ENCODE measurements at places on chromosomes 11 and 22.

GRCh38 chr11:82267186-82267585 lies 466.5 kb downstream of the FAM181B start:
- no peak for DNase-seq

DNA sequence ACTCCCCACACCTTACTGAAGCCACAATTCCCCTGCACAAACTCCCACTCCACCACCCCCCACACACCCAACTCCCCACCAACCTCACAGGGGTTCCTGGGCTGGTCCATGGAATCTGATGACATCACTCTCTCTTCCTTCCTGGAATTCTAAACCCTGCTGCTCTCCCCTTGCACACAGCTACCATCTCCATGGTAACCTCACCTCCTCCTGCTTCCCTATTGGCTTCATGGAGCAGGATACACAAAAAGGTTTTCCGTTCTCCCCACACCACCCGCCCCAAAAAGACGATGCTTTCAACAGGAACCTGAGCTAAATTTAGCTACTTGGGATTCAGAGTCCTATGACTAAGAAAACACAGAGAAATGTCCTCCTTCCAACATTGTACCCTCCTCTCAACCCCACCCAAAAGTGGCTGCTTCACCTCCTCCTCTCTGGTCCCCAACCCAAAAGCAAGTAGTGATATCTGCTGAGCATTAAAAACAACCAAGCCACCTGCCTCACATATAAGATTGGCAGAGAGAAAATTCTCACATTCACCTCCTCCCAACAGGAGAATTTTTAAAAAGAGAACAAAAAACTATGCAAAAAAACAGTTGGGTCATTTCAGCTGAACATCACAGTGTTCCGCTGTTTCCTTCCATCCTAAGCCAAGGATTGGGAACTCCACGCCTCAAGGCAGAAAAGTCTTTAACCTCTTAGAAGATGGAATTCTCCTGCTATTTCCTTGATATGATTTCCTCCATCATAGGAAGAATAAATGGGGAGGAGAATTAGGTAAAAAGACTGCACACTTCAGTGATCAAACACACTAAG lies 66.9 kb downstream of the RBFOX2 start:
- peak; percentile 92 for DNase-seq

GRCh38 chr22:50325444-50326224 lies 1.2 kb downstream of the DENND6B start:
- DNase-seq, result no peak

DNA sequence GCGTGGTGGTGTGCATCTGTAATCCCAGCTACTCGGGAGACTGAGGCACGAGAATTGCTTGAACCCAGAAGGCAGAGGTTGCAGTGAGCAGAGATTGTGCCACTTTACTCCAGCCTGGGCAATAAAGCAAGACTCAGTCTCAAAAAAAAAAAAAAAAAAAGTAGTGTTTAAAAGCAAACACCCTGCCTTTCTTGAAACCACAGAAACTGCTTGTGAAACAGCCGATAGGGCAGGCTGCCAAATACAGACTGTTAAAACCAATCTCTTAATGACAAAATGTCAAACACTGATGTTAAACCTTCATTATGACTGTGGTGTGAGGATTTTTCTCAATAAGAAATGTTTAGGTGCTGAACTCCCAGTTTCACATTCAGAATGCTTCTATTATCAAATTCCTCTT lies 27.3 kb downstream of the MARK2 start:
- DNase-seq, result no peak

GRCh38 chr11:44960200-44960845 lies 9.6 kb upstream of the TP53I11 start:
- no peak for DNase-seq

DNA sequence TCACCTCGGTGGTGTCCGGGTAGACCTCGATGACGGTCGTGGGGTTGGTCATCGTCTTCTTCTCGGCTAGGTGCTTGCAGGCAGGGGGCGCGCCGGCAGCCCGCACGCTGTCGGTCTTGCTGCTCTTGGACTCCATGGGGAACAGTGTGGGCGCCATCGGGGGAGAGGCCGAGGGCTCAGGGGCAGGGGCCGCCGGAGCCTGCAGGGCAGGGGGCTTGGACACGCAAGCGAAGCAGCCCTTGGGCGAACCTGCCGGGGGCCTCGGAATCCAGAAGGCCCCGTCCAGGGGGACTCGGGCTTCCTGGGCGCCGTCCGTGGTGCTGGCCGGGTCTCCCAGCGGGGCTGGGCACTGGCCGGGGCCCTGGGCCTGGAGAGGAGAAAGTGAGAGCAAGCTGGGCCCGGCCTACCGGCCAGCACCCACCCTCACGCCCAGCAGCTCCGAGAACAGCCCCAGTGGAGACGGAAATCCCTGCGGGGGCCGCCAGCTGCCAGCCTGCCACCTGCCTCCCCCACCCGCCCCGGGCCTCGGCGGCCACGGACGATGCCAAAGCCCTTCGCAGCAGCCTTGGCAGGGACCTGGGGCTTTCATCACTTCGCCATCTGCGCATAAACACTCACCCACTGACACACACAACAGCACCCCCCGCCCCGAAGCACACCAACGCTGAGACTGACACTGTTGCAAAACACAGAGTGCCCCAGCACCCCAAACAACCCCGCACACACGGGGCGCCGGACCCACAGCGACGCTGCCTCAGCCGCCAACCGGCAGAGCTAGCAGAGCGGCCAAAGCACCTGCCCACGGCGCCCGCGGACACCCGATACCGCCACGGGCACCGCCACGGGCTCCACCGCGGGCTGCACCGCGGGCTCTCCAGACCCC lies 2.4 kb downstream of the IFITM10 start:
- DNase-seq, result peak; percentile 20

- DNase-seq, result no peak
Observed at GRCh38 chr22:27220339-27220738, 563.0 kb downstream of the MIAT start.

GRCh38 chr22:46536537-46537224 lies 739 bp downstream of the CELSR1 start:
- no peak for DNase-seq

DNA sequence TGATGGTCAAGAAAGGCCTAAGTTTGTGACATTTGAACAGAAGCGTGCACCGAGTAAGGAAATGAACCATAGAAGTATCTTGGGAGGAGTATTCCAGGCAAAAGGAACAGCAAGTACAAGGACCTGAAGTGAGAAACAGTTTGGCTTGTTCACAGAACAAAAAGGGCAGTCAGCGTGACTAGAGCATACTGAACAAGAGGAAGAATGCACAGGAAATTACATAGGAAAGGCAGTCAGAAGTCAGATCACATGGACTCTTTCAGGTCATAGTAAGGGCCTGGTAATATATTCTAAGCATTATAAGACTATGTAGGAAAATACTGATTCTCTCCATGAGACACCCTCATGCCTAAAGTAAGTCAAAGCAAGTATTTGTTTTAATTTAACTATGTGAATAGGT lies 52.3 kb upstream of the GAB2 start:
- DNase-seq, result no peak

DNA sequence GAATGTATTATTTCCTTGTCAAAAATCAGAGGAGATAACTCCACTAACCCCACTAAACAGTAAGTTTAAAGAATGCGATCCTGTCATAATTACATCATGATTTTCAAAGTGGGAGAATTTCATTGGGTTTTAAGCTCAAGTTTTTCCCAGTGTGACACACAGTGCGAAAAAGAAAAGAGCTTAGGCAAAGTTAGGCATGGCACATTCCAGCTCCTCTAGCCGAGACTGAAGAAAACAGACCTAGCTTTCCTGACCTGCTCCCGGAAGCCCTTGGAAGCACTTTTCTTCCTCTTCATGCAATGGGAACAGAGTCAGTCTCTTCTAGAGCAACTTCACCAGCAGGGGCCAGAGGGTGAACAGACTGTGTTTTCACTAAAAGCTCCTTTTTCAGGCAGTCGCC lies 76.6 kb upstream of the AKIP1 start:
- DNase-seq, result no peak

DNA sequence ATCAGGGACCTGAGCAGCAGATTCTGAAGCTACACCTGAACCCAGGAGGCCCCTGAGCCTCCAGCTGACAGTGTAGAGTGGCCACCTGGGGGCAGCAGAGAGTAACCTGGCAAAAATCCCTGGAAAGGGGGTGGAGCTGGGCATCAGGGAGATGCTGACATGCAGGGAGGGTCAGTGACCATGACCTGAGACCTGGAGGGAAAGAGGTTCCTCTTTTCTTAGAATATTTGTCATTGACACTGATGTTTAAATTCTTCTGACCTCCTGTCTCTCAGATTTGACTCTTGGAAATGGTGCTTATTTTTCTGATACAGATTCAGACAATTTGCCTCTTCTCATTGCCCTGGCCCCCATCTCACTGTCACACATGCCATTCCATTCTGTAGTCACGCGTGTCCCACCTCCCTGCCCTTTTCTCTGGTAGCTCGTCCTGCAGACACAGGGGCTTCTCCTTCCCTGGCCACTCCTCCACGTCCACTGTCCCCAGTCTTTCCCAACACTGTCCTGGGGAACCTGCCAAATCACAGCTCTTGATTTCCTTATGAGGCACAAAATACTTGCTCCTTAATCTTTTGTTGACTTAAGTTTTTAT lies 117.2 kb upstream of the IGLL5 start:
- no peak for DNase-seq

- DNase-seq, result no peak
Observed at GRCh38 chr11:111450480-111451320, 61.5 kb downstream of the BTG4 start.

DNA sequence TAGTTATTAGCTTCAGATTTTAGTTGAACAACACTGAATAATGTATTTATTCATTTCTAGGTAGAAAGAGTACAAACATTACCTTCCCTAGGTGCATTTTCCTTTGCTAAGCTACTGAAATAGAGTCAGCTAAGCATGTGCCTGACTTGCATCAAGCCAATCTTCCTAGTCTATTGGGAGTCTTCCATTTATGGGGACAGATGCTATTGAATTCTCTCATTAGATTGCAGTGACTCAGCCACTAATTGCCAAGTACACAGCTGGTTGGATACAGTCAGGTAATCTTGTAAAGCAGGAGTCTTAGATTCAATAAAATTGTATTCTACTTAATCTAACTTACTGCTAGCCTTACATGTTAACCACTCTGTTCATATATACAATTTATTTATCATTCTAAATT lies 55.2 kb upstream of the RPS13 start:
- DNase-seq, result no peak

GRCh38 chr11:32851251-32851650 lies 21.5 kb downstream of the PRRG4 start:
- no peak for DNase-seq

- DNase-seq, result no peak
Observed at GRCh38 chr11:119854521-119854920, 125.5 kb upstream of the NECTIN1 start.

GRCh38 chr22:25110596-25110845 lies 89.1 kb upstream of the CRYBB3 start:
- no peak for DNase-seq

DNA sequence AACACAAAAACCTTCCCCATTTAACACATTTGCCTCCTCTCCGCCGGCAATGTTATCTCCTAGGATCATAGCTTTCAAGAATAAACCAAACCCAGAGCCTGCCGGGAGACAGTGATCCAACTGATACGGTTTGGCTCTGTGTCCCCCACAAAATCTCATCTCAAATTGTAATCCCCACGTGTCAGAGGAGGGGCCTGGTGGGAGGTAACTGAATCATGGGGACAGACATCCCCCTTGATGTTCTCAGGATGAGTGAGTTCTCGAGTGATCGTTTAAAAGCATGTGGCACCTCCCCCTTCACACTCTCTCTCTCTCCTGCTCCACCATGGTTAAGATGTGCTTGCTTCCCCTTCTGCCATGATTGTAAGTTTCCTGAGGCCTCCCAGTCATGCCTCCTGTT lies 33.3 kb downstream of the RBFOX2 start:
- no peak for DNase-seq

DNA sequence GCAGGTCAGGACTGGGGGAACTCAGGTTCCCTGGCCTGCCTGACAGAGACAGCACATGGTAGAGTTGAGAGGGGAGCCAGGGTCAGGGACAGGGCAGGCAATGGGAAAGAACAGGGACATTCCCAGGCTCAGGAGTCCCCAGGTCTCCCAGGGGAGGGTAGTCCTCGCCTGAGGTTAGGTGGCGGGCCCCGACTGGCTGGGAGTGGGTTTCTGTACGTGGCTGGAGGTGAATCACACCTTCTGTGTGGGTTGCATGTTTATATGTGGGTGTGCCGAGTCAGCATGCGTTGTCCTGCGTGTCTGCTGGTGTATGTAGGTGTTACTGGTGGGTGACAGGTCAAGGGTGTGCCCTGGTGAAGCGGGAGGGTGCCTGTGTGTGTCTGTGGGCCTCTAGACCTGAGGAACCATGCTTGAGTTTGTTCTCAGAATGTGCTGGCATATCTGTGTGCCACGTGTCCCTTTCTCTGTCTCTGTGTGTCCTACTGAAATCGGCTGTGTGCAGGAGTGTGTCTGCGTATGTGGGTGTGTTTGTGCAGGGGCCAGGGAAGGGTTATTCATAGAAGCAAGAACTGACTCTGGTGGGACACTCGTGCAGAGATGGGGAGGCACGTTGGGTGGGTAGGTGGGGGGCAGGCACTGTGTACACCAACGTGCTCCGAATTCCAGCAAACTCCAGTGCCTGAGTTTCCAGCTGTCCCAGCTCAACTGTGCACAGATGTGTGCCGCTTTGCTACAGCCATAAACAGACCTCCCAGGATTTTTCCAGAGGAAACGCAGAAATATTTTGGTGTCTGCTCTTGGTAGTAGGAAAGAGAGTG lies 23.8 kb upstream of the OAF start:
- no peak for DNase-seq

GRCh38 chr11:1263010-1263409 lies 40.1 kb downstream of the MUC5B start:
- no peak for DNase-seq

DNA sequence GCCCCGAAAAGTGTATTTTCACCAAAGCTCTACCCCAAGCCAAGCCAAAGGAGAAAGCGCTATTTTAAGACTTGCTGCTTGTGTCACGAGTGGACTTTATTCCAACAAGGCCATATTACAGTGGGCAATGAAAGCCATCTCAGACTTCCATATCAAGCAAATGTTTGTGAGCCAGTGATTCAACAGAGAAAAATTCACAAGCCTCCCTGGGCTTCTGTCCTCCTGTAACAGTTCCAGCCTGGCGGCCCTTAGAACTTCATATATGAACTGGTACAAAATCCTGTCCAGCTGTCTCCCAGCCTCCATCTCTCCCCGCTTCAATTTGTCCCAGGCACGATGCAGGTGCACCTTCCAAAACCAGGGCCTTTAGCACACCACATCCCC lies 11.2 kb downstream of the LARGE1 start:
- DNase-seq, result no peak

- DNase-seq, result no peak
Observed at GRCh38 chr11:26859416-26859815, 134.5 kb upstream of the FIBIN start.

DNA sequence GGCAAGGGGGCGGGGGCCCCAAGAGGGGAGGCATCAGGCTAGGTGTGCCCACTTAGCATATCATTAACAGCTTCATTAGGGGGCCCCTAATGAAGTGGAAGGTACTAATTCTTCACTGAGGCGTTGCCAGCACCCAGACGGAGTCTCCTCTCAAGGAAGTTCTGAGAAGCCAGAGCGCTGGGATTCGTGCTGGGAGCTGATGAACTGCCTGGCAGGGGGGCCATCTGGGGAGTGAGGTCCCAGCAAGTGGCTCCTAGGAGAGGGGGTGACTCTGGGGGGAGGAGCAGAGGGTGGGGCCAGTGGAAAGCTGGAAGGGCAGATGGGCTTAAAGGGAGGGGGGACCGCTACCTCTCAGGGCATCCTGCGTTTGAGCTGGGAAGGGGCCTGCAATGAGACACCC lies 29.8 kb downstream of the DAGLA start:
- no peak for DNase-seq
